ENCODE measurements at places on chromosomes 2 and 18. TPM values are rescaled to one million over a fixed set of nuclear protein-coding genes. Genes with fewer than 3 reads are reported as not detected.
A peak's percentile ranks its signal among the peaks of the same experiment; 100 is the strongest.

DNA sequence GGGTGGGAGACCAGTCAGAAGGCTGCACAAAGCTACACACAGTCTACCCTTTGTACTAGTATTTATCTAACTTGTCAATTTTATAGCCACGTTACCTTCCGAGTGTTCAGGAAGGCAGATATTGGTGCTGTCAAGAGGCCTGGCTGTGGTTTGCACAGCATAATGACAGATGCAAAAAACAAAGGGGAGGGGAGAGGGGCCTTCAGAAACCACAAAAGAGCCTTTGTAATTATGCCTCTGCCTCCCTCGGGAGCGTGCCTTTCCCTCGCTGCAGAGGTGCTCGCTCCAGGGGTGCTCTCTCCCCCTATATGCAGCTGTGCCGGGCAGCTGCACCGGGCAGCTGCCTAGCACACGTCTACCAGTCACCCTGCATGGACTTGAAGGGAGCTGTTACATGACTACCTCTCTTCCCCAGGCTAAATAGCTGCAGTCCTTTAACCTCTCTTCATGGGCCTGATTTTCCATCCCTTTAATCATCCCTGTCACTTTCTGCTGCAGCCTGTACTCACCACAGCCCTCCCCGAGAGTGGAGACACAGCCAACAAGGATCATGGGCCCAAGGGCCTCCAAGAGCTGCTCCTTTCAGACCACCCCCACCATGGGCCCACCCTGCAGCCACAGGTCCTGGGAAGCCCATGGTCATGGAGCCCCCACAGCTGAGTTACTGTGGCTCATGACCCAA, 168.4 kb upstream of the PKDCC start:
- no peaks in the 10 kb centered on the region for H3K36me3 ChIP-seq

- H3K4me1 ChIP-seq, result peaks cover 31% of the 10 kb centered on the region
- peak overlapping the region; percentile 51 for H3K27ac ChIP-seq
- H3K36me3 ChIP-seq, result no peaks in the 10 kb centered on the region
- no peak overlapping the region for H3K4me3 ChIP-seq
These were observed 15.9 kb upstream of the TXNDC2 start for GRCh38 chr18:9869715-9870430.

- no peak overlapping the region for H3K4me3 ChIP-seq
- no peak for DNase-seq
- no peak overlapping the region for H3K27ac ChIP-seq
- no peaks in the 10 kb centered on the region for H3K36me3 ChIP-seq
These were observed 237.9 kb downstream of the BABAM2 start for GRCh38 chr2:28128281-28128950.

HK2 gene
- 22.6 TPM for total RNA-seq

DNA sequence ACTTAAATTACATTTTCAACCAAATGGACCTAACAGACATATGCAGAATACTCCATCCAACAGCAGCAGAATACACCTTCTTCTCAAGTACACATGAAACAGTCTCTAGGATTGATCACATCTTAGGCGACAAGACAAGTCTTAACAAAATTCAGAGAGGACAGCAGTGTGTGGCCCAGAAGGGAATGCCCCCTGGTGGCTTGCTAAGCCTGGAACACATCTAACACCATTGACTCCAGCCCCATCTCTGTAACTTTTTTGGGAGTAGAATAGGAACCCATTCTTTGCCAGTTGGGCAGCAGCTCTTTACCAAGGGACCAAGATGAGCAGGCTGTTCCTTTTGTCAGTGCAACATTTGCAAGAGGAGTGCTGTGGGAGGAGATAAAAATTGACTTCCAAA, 249.9 kb downstream of the PLCL1 start:
- DNase-seq, result peak; percentile 51
- H3K27me3 ChIP-seq, result no peaks in the 10 kb centered on the region
- H3K36me3 ChIP-seq, result no peaks in the 10 kb centered on the region

GRCh38 chr2:48092846-48093803, 186.8 kb upstream of the FBXO11 start:
- no peak overlapping the region for H3K27ac ChIP-seq
- no peak for DNase-seq
- no peaks in the 10 kb centered on the region for H3K27me3 ChIP-seq
- no peak overlapping the region for H3K4me3 ChIP-seq
- H3K4me1 ChIP-seq, result no peaks in the 10 kb centered on the region

DNA sequence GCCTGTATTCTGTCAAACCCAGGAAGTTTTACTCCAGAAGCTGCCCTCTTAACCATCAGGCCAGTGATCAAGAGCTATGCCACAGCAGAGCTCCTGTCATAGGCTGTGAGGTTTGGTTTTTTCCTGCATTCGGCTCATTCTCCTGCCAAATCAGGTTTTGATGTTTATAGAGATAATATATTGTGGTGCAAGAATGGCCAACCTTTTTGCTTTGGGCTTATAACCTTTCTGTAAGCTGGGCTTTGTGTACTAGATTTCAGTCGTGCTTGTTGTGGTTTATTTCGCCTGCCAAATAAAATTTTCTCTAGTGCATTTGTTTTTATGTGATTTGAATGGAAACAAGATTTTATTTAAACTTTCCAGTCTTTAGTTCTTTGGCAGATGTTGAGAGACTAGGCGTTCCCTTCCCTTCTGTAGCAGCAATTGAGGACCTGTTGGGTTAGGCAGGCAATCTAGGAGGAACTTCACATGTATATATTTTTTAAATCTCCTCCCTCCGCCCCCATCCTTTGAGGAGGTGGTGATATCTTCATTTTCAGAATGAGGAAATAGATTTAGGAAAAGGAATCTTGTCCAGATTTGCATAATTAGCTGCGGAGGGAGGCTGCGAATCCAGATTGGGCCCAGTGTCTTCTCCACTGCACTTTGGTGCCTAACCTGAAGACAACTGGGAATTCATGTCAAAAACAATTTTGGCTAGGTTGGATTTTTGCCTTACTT, 2.6 kb downstream of the KDM3A start:
- no peaks in the 10 kb centered on the region for H3K27me3 ChIP-seq
- no peak overlapping the region for H3K4me3 ChIP-seq
- peaks cover 2% of the 10 kb centered on the region for H3K36me3 ChIP-seq
- no peak overlapping the region for H3K27ac ChIP-seq

TEX44 gene
- not detected for total RNA-seq

DNA sequence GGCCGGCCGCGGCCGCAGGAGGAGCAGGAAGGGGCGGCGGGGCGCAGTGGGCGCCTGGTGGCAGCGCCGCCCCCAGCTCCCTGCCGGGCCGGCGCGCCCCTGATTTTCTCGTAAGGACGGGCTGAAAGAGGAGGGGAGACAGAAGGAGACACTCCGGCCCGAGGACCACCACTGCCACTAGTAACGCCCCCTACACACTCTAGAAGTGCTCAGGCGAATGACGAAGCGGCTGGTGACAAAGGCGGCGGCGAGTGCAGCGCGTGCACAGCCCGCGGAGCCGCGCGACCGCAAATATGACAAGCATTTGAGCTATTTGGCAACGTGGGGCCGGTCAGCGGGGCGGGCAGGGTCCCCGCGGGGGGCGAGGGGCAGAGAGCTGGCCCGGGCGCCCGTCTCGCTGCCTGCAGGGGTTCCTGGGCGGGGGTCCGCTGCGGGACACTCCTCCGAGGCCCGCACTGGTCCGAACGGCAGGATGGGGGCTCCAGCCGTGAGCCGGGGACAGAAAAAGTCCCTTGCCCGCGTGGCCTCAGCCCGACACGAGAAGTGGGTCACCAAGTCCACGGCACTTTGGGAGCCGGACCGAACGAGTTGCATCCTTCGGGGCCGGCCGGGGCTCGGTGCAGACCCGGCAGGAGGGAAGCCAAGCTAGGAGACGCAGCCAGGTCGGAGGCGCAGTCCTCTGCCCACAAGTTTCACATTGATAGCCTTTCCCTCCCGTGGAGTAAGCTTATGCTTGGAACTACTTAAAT, 524 bp upstream of the SERTAD2 start:
- peaks cover 26% of the 10 kb centered on the region for H3K4me1 ChIP-seq
- peak overlapping the region; percentile 92 for H3K4me3 ChIP-seq
- H3K27me3 ChIP-seq, result no peaks in the 10 kb centered on the region
- peak; percentile 89 for DNase-seq
- peak overlapping the region; percentile 82 for H3K27ac ChIP-seq
- no peaks in the 10 kb centered on the region for H3K36me3 ChIP-seq

DNA sequence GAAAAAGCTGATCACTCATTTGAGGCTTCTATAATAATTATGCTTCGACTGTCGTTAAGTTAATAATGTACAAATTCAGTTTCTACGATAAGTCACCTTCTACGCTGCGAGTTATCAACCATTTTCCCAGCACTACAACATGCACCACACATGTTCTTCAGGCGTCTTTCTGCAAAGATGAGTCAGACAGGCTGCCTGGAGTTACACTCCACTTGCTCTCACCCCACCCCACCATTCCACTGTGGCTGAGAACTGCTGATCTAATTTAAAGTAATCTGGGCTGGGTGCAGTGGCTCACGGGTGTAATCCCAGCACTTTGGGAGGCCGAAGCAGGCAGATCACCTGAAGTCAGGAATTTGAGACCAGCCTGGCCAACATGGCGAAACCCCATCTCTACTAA, 218.6 kb downstream of the DYM start:
- no peaks in the 10 kb centered on the region for H3K4me1 ChIP-seq
- no peaks in the 10 kb centered on the region for H3K36me3 ChIP-seq
- no peaks in the 10 kb centered on the region for H3K27me3 ChIP-seq
- H3K4me3 ChIP-seq, result no peak overlapping the region
- DNase-seq, result no peak
- no peak overlapping the region for H3K27ac ChIP-seq

- DNase-seq, result no peak
- no peaks in the 10 kb centered on the region for H3K27me3 ChIP-seq
- H3K27ac ChIP-seq, result no peak overlapping the region
- H3K4me3 ChIP-seq, result no peak overlapping the region
- H3K4me1 ChIP-seq, result peaks cover 12% of the 10 kb centered on the region
These were observed 3.0 kb upstream of the GFPT1 start for GRCh38 chr2:69390001-69390400.

DNA sequence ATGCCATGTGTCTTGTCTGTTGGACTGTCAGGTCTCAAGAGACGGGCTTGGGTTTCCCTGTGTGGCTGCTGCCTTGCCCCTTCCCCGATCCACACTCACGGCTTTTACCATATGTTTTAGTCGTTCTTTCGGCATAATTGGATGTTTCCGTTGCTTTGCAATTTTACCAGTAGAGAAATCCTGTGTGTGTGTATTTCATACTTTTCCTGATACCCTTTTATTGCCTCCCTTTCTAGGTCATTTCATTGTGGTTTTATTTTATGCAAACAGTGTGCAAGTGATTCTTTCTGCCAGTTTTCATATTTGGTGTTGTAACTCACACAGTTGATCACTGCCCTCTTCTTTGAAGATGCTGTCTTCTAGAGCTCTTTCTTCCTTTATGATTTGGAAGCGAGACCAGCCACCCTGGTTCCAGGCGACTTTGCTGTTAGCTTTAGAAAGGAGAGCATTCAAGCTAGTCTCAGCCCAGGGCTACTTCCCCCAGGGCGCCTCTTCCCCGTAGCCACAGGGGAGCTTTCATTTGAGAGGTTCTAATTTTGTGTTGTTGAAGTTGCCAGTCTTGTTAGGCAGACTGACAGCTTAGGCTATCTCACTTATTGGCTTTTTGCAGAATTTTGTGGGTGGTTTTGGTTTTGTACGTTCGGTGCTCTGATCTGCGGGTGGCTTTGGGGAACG, 17.0 kb downstream of the SH3BP4 start:
- H3K27me3 ChIP-seq, result no peaks in the 10 kb centered on the region
- peak overlapping the region; percentile 55 for H3K27ac ChIP-seq
- no peak overlapping the region for H3K4me3 ChIP-seq

GRCh38 chr2:109258376-109258775, 129.4 kb downstream of the SH3RF3 start:
- no peak for DNase-seq
- no peaks in the 10 kb centered on the region for H3K27me3 ChIP-seq
- H3K27ac ChIP-seq, result no peak overlapping the region
- H3K4me1 ChIP-seq, result no peaks in the 10 kb centered on the region
- H3K36me3 ChIP-seq, result no peaks in the 10 kb centered on the region

GRCh38 chr18:45635893-45636509, 20.7 kb downstream of the SLC14A2 start:
- H3K27me3 ChIP-seq, result no peaks in the 10 kb centered on the region
- no peak for DNase-seq
- H3K27ac ChIP-seq, result no peak overlapping the region
- H3K4me1 ChIP-seq, result no peaks in the 10 kb centered on the region
- no peak overlapping the region for H3K4me3 ChIP-seq

OTOS gene
- total RNA-seq, result not detected

DNA sequence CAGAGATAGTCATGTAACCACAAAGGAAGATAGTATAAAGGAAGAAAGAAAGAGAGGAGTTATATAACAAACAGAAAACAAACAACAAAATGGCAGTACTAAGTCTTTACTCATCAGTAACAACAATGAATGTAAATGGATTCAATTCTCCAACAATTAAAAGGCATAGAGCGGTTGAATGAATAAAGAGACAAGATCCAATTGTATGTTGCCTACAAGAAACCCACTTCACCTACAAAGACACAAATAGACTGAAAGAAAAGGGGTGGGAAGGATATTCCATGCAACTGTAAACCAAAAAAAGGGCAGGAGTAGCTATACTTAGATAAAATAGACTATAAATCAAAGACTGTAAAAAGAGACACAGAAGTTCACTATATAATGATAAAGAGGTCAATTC, 157.3 kb upstream of the CREB1 start:
- no peak overlapping the region for H3K4me3 ChIP-seq
- H3K27ac ChIP-seq, result no peak overlapping the region
- DNase-seq, result no peak
- H3K27me3 ChIP-seq, result no peaks in the 10 kb centered on the region
- H3K36me3 ChIP-seq, result no peaks in the 10 kb centered on the region

PFN4 gene
- total RNA-seq, result 1.4 TPM

DNA sequence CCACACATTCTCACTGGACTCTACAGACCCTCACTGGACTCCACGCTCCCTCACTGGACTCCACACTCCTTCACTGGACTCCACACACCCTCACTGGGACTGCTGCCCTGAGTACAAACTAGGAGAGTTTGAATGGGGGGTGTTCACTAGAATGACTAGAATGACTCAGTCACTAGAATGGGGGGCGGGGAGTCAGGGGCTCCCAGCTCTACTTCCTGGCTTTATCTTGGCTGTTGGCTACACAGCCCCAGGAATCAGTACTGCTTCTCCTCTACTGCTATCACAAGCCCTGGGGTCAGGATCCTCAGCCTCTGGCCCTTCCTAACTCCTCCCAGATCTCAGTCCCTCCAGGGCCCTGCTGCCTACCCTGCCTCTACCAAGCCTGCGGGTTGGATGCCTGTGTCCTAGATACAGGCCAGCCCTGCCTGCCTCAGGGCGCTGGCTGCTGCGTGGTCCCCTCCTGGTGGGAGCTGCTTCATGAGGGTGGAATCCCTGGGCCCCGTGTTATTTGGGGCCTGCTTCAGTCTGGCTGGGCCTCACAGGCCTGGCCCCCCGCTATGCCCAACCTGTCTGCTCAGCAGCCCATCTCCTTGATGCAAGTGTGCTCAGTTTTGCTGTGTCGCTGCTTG, 7.8 kb downstream of the PTMA start:
- peak; percentile 41 for DNase-seq
- H3K4me1 ChIP-seq, result peaks cover 11% of the 10 kb centered on the region
- peaks cover 3% of the 10 kb centered on the region for H3K36me3 ChIP-seq
- H3K4me3 ChIP-seq, result no peak overlapping the region
- H3K27me3 ChIP-seq, result no peaks in the 10 kb centered on the region

- H3K4me1 ChIP-seq, result no peaks in the 10 kb centered on the region
- no peak for DNase-seq
- H3K27me3 ChIP-seq, result no peaks in the 10 kb centered on the region
- H3K27ac ChIP-seq, result no peak overlapping the region
- H3K36me3 ChIP-seq, result no peaks in the 10 kb centered on the region
These were observed 59.8 kb downstream of the BCL2 start for GRCh38 chr18:63259567-63260379.

GALNT3 gene
- total RNA-seq, result 17.2 TPM

EPB41L3 gene
- total RNA-seq, result 7.1 TPM

ST6GAL2 gene
- not detected for total RNA-seq

DCDC2C gene
- total RNA-seq, result not detected

MAP2 gene
- 0.05 TPM for total RNA-seq

MC2R gene
- not detected for total RNA-seq

Data from Caco-2 (cell line).